ENCODE measurements at places on chromosomes 7 and 10.

- no peak for DNase-seq
These were observed 24.2 kb downstream of the WIPI2 start for GRCh38 chr7:5214236-5214635.

- no peak for DNase-seq
These were observed 48.8 kb upstream of the SAMD8 start for GRCh38 chr10:75062506-75063299.

DNA sequence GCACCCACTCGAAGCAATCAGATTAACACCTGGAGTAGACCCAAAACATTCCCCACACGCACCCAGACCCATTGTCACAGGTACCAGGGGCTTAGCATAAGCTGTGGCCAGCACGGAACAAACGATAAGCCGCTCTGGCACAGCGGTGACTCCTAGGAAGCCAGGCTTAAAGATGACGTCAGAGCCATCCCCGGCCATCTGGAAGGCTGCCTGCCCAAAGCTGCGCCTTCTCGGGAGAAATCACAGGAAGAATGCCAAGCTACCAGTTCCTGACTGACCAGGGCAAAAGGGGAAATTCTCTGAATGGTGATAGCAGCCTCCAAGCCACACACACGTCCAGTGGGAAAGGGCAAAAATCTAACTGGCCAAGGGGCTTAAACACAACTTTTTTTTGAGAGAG, 13.0 kb upstream of the WIPI2 start:
- no peak for DNase-seq

DNA sequence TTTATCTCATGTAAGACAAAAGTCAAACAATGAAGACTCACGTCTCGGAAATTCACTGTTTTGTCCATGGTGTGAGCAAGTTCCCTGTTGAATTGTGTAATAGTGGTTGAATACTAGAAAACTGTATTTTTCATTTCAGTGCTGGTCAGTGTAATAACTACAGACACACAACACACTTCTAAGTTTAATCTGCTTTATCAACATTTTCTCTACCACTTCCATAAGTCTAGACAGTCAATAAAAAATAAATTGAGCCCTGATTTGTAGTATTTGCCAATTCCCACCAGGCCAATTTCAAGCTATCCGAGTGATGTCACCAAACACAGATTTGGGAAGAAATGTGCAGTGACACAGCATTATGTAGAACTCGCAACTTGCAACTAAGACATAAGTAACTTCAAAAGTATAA, 81.9 kb downstream of the GPR141 start:
- DNase-seq = no peak

- DNase-seq = peak; percentile 47
These were observed 507 bp downstream of the SAR1A start for GRCh38 chr10:70169649-70170364.

DNA sequence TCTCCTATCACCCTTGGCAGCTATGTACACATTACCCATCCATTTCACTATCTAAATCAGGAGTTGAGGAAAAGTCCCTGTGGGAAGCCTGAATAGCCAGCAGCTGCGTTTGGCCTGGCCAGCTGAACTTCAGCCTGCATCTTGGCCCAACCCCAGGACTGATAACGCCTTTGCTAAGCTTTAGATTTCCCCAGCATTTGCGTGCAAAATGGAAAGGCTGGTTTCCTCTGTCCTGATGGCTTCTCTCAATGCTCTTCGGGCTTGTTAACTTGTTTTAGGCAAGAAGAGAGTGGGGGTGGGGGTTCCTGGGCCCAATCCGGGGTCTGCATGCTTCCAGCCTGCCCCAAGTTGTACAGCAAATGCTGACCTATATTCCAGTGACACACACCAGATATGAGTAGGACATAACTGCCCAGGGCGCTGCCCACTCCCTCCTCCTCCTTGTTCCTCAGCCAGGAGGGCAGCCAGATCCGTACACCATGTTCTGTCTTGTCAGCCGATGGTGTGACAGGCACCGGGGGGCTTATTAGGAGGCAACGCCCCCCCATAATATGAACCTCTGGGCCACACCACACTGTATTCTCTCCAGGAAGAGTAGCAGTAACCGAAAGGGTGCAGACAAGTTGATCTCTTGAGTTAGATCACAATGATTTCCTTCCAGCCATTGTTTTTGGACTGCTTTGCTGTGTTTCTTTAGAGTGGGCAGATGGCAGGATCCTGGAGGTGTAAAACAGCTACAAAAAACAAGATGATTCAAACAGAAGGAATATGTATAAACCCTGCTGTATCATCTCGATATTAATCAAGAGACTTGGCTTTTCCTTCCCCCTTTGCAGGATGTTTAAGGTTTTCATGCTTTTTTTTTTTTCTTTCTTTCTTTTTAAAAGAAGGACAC, 339.0 kb downstream of the RNLS start:
- no peak for DNase-seq

GRCh38 chr10:78628976-78629375, 439.8 kb upstream of the ZMIZ1 start:
- no peak for DNase-seq

GRCh38 chr10:89129911-89130310, 77.2 kb downstream of the CH25H start:
- no peak for DNase-seq

GRCh38 chr10:51932530-51932929, 233.1 kb upstream of the CSTF2T start:
- DNase-seq = no peak
